Tibial nerve (tissue), 4 donors: ENCODE measurements at places on chromosomes 2 and 18.

DNA sequence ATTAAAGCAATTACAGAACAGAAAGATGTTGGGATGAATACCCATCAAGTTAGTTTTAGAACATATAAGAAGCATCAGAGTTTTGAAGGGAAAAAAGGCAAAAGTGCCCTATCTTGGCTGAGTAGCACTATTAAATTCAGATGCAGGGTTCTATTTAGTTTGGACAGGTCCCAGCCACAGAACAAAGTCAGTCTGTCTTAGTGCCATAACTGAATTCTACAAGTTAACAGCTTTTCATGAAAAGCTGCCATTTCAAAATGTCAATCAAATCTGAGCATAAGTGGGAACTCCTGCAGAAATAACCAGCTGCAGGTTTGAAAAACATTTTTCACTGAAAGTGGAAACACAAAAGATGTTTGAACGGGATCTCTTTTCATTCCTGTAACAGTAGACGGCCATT is 160.4 kb downstream of the SRBD1 start:
- no peak for DNase-seq

GRCh38 chr2:20599001-20599600 is 51.8 kb downstream of the HS1BP3 start:
- DNase-seq, result peak; percentile 25

GRCh38 chr18:8167673-8168072 is 441.6 kb upstream of the RAB12 start:
- DNase-seq, result no peak

DNA sequence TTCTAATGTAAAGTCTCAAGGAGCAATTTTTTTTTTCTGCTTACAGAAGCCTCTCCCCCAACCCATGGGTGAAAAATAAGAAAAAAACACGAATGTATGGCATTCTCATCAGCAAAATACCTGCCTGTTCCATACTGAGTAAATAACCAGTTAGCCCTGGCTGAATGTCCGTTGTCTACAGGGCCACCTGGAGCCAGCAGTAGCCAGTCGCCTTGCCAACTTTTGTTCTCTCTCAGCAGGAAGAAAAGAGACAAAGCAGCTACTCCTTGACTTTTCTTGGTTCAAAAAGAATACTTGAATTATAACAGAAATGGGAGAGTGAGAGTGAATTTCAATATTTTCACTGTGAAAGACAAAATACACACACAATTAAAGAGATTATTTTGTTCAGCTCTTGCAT is 532.9 kb upstream of the CRIM1 start:
- no peak for DNase-seq

DNA sequence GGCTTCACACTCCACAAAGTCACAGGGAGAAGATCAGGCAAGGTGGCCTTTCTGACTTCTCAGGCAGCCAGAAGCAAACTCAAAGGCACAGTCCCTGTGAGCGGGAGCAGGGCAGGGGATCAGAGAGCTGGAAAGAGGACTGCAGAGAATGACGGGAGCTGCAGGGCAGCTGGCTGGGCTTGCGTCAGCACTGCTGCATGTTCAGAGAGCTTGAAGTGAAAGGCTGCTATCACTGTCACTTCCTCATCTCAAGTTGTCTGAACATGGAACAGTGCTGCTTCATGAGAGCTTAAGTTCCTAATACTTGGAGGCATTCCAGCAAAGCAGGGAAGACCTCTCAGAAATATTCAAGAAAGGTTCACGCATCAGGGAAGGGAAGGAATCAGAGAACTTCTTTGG is 20.4 kb downstream of the TGFBRAP1 start:
- DNase-seq, result no peak

DNA sequence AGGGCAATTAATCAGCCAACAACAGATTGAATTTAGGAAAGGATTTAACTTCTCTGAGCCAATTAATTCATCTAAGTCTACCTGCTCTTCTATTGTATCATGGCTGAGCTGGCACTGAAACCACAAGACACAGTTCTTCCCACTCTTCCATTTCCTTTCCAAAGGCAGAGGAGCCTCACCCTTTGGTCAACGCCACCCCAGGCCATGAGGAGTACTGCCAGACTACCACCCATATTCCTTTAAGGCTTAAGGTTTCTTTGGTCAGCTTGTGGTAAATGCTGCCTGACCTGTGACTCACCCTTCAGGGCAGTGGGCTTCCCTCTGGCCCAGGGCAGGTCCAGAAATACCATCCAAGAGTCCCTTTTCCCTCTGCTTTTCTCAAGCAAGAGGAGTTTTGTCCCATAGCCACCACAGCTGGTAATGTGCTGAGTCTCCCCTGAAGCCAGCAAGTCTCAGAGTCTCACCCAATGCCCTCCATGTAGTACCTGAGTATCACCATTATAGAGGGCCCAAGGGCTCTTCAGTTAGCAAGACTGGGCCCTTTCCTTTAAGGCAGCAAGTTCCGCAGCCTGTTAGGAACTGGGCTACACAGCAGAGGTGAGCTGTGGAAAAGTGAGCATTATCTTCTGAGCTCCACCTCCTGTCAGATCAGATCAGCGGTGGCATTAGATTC is 900.5 kb upstream of the CRIM1 start:
- DNase-seq, result no peak

GRCh38 chr18:28801876-28802275 is 624.9 kb upstream of the CDH2 start:
- no peak for DNase-seq

GRCh38 chr2:206230060-206230762 is 44.3 kb upstream of the ZDBF2 start:
- DNase-seq, result no peak

- DNase-seq, result no peak
These were observed 41.5 kb downstream of the ANTXR1 start for GRCh38 chr2:69054431-69054830.

- DNase-seq, result no peak
These were observed 432.4 kb downstream of the FBXO15 start for GRCh38 chr18:73715210-73715670.

GRCh38 chr2:174529916-174530315 is 43.1 kb upstream of the GPR155 start:
- DNase-seq, result no peak

DNA sequence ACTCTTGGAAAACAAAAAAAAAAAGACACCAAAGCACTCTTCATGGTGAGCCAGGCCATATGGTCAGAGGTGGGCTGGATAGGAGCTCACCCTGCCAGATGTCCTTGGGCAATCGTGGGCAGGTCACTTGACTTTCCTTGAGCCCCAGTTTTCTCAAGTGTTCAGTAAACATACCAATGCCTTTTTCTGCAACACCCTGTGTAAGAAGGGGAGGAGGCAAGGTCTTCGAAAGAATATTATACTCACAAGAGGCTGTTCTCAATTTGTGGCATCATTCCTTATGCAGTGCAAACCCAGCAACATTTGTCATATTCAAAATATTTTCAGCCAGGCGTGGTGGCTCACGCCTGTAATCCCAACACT is 22.9 kb upstream of the TMEM87B start:
- DNase-seq, result no peak

DNA sequence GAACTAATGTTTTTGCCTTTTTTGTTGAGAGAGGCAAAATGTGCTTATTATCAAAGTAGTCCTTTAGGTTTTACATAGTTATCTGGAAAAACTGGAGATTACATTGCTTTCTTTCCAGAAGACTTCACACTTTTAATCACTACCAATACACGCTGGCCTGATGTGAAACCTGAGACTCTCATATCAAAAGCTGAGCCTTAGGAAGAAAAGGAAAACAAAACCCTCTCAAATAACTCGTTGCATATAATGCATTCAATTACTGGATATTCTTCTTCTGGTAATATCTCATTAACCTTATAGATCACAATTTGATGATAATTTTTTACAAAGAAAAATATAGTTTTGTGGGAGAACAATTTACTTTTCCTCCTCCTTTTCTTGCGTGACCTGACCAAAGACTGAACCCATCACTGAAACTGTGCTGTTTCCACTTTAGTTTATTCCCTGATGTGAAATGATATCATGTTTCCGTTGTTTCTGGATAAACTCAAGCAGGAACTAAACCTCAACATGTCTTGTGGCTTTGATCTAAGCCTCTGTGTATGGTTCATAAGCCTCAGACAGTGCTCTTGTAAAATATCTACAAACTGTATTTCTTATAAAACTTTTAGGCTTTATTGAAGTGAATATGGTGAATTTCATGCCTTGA is 332.4 kb downstream of the GULP1 start:
- no peak for DNase-seq

DNA sequence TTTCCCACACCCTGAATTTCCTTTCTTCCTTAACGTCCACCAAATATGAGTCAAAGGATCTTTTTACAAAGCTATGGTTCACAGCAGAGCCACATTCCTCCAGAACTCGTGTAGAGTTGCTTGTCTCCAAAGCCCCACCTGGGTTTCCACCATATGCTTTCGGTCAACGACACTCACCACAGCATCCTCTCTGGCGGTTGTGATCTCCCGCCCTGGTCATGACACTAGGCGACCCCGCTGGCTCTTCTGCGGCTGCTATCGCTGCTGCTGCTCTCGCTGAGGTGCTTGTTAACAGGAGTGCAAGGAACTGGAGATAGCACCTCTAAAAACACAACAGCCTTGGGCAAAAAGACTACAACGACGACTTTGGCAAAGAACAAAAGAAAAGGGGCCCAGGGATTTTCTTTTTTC is 340 bp downstream of the SLC40A1 start:
- DNase-seq, result no peak

DNA sequence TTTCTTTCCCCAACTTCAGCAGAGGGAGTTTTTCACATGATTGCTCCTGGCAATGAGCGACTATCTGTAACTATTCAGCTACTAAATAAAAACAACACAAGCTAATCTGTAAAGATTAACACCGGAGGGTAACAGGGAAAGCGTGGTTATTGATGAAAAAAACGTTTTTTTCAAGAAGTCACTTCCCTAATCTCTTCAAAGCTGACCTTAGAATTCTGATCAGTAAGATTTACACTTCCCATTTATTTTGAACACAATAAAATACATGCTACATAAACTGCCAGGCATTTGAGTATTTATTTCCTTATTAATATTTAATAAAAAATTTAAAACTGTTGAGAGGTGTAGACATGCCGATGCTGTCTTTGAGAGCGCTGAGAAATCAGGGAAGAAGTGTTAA is 207.4 kb upstream of the HDAC4 start:
- no peak for DNase-seq

GRCh38 chr18:26480897-26481795 is 67.2 kb downstream of the KCTD1 start:
- no peak for DNase-seq

GRCh38 chr2:216992056-216992675 is 132.3 kb upstream of the TNP1 start:
- no peak for DNase-seq

GRCh38 chr2:175553910-175554309 is 372.4 kb upstream of the ATP5MC3 start:
- DNase-seq, result no peak

GRCh38 chr2:121999264-121999663 is 243.8 kb downstream of the TSN start:
- no peak for DNase-seq

GRCh38 chr18:60311676-60312360 is 60.8 kb downstream of the MC4R start:
- DNase-seq, result no peak

GRCh38 chr18:10424585-10425307 is 29.7 kb upstream of the APCDD1 start:
- DNase-seq, result peak; percentile 43

DNA sequence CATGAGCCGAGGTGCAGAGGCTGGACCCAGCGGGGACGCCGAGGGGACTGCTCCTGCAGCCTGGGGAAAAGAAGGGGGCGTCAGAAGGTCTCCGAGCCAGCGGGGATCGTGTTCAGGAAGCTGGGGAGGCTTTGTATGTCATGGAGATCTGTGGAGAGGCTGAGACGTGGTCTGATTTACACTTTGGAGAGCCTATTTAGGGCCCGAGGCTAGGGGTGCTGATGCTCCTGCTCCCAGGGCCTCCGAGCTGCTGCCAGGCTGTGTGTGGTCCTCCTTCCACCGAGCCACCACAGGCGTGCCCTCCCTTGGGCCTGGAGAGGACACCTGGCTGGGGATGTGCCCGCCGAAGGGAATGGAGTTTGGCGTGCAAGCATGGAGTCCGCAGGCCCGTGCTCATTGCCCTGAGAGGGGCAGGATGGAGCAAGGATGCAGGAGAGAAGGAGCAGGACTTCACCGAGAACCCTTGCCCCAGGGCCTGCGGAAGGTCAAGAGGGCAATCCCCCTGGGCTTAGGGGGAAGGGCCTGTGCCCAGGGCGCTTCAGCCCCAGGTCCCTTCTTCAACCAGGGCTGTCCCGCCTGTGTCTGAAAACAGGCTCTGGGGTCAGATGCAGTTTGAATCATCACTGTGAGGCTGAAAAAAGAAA is 252.5 kb downstream of the VAPA start:
- DNase-seq, result no peak

GRCh38 chr18:75592527-75592926 is 165.0 kb upstream of the SMIM21 start:
- no peak for DNase-seq

- peak; percentile 15 for DNase-seq
These were observed 106.3 kb upstream of the CD302 start for GRCh38 chr2:159904127-159904958.

DNA sequence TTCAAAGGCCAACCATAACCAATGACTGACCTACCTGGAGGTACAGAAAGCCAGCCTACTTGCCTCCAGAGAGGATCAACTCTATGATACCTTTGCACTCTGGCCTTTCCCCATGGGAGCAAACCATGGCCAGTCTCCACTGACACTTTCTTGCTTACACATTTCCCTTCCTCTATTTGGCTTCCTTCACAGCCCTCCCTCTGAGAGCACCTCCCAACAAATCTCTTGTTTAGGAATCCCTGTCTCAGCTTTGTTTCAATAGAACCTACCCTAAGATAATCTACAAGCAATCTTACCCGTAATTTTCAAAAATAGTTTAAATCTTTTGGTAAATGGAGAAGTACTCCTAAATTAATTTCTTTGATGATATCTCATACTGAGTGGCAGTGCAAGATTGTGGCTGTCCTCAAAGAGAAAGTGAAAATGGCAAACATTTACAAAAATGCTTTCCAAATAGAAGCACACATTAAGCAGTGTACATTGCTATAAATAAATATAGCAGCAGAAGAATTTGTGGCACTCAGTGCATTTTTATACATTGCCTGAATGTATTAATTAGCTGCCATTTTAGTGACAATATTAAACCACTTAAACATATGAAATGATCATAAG is 140.6 kb downstream of the CCDC148 start:
- no peak for DNase-seq

DNA sequence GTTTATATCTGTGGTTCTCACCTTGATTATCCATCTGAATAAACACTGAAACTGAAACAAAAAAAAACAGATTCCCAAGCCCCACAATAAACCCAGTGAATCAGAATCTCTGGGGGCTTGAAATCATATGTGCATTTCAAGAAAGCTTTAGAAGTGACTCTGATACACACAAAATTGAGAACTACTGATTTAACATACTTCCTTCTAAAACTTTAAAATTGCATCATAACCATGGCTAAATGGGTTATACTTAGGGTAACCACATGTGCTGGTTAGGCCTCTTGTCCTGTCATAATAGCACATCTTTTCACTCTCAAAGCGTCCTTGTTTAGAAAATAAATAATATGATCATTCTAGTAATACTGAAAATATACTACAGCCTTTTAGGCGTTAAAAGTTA is 100.9 kb downstream of the ATAD2B start:
- DNase-seq, result no peak
